ENCODE measurements at places on chromosomes 13 and 19.

- no peak for DNase-seq
Measured at GRCh38 chr13:110338441-110339101, 31.5 kb downstream of the COL4A2 start.

DNA sequence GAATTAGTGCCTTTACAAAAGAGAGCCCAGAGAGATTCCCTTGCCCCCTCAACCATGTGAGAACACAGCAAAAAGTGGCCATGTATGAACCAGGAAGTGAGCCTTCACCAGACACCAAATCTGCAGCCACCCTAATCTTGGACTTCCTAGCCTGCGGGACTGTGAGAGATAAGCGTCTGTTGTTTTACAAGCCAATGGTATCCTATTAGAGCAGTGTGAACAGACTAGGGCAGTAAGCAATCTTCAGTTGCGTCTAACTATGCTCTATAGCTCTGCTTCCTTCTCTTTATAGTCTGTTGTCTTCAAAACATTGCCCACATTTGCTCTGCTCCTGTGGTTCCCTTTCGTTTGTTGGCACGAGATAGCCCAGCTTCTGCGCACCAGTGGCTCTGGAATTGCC lies 109.5 kb upstream of the FNDC3A start:
- DNase-seq = no peak

DNA sequence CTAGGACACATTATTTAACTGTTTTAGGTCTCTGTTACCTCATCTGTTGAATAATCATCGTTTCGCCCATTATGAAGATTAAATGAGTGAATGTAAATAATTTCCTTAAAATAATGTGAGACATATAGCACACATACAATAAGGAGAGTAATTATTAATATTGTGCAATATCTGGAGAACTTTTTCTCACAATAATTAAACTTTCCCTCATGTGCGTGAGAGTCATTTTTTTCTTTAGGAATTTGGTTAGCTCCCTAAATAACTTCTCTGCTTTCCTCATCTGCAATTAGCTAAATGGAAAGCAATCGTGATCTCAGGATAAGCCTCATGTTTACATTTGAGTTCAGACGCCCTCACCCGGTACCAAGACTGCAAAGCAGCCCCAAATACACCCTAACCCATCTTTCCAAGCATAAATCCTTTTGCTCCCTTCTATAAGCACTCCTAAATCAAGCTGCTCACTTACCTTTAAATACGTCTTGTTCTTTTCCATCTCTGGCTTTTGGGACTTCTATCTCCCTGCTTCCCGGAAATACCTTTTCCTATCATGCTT lies 78.8 kb downstream of the MZT1 start:
- DNase-seq = peak; percentile 19

GRCh38 chr13:52012512-52012836 lies 276 bp downstream of the ALG11 start:
- DNase-seq = no peak

- no peak for DNase-seq
Measured at GRCh38 chr13:20525144-20525600, 485 bp downstream of the CRYL1 start.

- peak; percentile 8 for DNase-seq
Measured at GRCh38 chr13:65339241-65339640, 1890.9 kb downstream of the PCDH9 start.

- no peak for DNase-seq
Measured at GRCh38 chr19:16587833-16588823, 15.9 kb upstream of the SLC35E1 start.

DNA sequence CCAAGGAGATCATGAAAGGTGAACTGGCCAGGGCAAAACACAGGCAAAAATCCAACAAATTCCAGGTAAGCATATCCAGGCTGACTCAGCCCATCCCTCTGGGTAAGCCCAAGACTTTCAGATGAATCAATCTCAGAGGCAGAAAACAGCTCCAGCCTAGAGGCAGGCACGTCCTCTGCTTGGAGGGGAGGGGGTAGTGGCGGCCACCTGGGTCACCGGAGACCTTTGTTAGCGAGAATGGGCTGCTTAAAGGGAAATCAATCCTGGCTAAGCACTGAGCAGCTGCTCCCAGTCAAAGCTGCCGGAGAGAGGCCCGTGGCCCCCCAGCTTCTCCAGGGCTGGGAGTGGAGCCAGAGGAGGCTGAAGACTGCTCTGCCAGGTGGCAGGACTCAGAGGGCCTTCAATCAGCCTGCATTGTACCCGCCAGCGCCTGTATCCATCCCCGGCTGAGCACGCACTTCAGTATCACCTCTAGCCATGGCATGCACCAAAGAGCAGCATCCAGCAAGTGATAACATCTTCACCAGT lies 48.2 kb downstream of the PIN1 start:
- peak; percentile 11 for DNase-seq

- DNase-seq = no peak
Measured at GRCh38 chr19:28401739-28402424, 811.1 kb downstream of the UQCRFS1 start.

GRCh38 chr19:32457571-32458158 lies 52.1 kb downstream of the DPY19L3 start:
- DNase-seq = no peak

DNA sequence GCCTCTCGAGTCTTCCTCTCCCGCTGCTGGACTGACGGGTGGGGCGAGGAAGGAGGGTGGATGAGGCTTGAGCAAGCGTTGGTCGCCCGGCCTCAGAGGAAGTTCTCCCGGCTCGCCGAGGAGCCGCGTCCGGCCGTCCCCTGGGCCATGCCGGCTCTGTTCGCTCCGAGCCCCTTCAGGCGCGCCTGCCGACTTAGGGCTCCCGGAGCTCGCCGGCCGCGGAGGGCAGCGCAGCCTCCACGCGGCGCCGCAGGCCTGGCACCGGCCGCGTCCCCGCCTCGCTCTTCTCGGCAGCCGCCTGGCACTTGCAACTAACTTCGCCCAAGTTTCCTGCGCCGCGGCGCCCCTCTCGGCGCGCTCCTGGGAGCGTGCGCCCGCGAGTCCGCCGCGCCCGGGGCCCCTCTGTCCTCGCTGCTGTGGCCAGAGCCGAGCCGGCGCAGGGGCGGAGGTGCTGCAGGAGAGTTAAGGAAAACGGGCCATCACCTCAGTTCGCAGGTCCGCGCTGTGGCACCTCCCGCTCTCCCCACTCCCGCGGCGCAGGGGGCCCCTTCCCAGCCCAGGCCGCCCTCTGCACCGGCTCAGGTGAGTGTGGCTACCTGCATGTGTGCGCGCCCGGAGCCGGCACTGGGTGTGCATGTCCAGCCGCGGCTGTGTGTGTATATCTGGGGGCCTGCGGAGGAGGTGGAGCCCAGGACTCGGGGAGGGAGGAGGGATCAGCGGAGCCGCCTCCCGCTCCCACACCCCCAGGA lies 641 bp upstream of the SOX21 start:
- peak; percentile 47 for DNase-seq

- no peak for DNase-seq
Measured at GRCh38 chr13:60957816-60958215, 457.8 kb downstream of the PCDH20 start.

DNA sequence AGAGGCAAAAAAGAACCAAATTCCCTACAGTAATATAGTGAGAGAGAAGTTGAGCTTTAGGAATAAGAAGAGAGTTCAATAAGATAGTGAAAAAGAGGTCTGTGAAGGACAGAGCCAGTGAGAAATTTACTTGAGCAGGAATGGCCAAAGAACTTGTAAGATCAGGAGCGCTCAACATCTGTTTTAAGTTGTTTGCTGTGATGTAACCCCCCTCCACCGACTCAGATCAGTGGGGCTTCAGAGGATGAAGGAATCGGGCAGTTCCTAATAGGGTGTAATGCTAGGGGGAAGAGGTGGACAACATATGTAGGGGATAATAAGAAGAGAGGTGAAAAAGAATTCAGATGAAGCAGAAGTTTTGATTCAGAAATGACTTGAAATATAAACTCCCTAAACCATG lies 85.3 kb upstream of the FNDC3A start:
- DNase-seq = no peak

DNA sequence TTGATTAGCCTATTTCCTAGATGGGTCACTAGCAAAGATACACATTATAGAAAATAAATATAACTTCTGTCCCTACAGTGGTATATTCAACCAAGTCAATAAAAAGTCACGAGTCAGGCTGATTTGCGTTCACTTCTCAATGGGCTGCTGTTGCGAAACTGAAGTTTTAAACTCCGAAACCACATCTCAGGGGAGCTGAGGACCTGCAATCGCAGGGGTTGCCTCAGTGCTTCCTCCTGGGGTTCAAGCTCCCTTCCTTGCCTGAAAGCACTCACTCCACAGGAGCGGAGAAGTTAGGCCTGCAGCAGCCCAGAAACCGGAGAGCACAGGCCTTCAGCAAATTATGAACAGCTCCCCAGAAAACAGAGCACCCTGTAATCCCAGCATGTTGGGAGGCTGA lies 39.6 kb downstream of the RAB20 start:
- DNase-seq = no peak

GRCh38 chr19:41626278-41626677 lies 596 bp downstream of the CEACAM4 start:
- DNase-seq = no peak

DNA sequence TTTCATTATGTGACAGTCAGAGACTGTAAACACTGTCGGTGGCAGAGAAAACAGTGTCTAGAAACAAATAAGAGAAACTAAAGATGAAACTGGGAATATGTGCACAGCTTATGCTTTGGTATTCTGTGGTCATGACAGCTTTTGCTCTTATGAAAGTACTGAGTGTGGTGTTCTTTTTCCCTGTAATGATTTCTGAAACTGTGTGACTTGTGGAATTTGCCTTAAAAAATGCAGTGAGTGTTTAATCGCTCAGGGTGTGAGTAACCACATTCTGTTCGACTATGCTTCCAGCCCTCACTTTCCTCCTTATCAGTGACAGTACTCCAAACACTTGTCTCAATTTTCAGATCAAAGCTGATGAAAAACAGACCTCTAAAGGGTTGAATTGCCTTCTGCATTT lies 66.9 kb upstream of the DIAPH3 start:
- no peak for DNase-seq

GRCh38 chr13:59299584-59299983 lies 864.1 kb downstream of the DIAPH3 start:
- DNase-seq = no peak

DNA sequence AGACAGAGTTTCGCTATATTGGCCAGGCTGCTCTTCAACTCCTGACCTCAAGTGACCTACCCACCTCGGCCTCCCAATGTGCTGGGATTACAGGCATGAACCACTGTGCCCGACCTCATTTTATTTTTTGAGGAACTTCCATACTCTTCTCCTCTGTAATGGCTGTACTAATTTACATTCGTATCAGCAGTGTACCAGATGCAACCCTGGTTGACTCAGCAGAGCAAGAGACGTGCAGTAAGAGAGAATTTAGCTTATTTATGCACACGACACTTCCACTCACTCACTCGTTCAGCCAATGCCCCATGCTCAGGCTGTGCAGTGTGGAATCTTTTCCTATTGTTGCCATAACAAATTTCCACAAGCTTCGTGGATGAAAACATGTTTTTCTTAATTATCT lies 6.9 kb downstream of the KIR3DL3 start:
- no peak for DNase-seq

DNA sequence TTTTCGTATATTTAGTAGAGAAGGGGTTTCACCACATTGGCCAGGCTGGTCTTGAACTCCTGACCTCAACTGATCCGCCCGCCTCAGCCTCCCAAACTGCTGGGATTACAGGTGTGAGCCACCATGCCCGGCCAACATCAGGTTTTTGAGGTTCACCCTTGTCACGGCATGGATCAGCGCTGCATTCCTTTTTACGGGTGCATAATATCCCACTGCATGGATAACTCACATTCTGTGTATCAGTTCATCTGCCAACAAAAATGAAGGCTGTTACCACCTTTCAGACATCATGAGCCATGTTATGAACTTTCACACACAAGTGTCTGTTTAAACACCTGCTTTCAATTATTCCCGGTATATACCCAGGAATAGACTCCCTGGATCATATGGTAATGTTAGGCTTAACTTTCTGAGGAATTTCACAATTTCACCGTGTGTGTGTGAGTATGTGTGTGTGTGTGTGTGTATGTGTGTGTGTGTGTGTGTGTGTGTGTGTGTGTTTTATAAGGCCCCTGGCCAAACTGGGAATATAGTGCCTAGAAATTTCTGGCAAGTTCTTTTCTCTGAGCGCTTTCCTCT lies 52.2 kb downstream of the AP1M1 start:
- DNase-seq = no peak

DNA sequence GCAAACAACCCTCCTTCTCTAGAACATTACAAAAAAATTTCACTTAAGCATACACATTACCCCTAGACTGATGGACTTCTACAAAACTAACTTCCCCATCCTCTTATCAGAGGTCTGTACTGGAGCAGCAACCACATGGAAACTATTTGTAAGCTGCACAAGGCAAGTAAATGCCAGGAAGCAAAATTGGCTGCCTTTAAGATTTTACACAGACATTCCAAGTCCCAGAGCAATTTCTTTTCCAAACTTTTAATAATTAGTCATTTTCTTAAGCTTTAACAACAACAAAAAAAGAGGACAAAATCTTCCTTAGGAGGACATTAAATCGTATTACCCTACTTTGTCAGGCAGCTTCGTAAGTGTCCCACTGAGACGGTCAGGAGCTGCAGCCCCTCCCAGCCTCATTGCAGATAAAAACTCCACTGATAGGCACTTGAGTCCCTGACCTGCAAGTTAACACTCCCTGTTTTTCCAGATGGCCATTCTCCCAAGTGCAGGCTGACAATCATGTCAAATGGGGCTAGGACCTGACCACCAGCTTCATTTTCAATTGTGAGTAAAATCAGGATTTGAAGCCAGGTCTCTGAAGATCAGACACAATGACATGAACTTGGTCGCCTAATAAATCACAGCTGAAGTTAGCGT lies 680.1 kb downstream of the DIAPH3 start:
- no peak for DNase-seq

GRCh38 chr13:31134039-31134711 lies 27.5 kb downstream of the HSPH1 start:
- no peak for DNase-seq

- DNase-seq = no peak
Measured at GRCh38 chr19:18594824-18595373, 6.3 kb downstream of the REX1BD start.

GRCh38 chr19:17522988-17523872 lies 11.8 kb downstream of the PGLS start:
- DNase-seq = no peak

DNA sequence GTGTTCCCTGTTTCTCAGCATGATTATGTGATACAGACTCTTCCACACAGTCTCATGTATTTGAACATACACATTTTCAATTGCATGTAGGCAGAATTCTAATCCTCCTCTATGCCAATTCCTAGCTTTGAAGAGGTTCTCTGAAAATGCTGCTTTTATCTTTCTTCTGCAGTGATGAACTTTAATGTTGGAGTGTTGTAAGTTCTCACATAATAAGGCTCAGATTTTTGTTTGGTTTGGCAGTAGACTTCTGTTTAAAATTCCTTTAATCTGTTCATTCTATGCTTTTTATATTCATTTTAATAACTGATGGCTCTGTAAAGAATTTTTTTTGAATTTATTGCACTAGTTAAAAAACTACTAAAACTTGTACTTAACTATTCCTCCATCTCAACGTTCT lies 225.8 kb downstream of the GGACT start:
- no peak for DNase-seq
